Transverse colon (tissue), 4 donors: ENCODE measurements at places on chromosomes 11 and 22.

DNA sequence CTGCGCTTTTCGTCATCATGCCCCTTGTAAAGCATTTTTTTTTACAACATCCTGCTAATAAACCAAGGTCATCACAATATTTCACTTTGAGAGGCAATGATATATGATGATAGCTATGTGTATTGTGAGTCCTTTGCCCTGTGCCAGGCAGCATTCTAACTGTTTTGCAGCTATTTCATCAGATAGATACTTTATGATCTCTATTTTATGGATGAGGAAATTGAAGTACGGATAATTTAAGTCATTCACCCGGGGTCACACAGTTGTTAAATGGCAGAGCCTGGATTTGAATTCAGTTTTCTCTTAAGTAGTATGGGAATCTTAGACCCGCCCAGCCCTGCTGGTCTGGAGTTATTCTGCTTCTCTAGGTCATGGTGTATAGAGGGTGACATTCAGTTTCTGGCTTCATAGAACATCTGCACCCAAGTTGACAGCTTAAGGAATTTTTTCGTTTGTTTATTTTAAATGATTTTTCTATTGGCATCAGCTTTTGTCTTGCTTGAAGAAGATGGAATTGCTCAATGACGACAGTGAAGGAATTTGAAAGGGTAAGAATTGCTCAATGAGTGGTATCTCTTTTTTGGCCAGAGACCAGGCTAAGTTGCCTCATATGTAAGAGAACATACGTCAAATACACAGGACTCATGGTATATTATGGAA, 926 bp downstream of the PRR5L start:
- peak; percentile 67 for DNase-seq

DNA sequence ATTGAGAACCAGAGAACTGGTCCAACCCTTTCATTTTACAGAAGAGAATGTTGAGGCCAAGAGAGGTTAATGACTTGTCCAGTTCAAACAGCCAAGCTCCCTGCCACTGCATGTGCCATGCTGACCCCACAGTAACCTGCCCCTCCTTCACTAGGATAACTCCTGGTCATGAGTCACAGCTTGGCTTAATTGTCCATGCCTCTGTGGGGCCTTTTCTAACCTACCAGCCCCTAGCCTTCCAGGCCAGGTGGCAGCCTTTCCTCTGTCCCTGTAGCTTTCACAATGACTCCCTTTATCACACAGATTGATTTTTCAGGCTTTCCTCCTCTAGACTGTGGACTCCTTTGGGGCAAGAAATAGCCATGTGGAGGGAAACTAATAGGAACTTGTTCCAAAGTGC, 97.2 kb downstream of the PIWIL4 start:
- no peak for DNase-seq

- no peak for DNase-seq
Observed at GRCh38 chr11:110327508-110327907, 31.1 kb upstream of the RDX start.

GRCh38 chr11:84290647-84291046, 1004.5 kb upstream of the CCDC90B start:
- DNase-seq, result no peak
